ENCODE measurements at places on chromosomes 7 and 10.
A peak's percentile ranks its signal among the peaks of the same experiment; 100 is the strongest.

DNA sequence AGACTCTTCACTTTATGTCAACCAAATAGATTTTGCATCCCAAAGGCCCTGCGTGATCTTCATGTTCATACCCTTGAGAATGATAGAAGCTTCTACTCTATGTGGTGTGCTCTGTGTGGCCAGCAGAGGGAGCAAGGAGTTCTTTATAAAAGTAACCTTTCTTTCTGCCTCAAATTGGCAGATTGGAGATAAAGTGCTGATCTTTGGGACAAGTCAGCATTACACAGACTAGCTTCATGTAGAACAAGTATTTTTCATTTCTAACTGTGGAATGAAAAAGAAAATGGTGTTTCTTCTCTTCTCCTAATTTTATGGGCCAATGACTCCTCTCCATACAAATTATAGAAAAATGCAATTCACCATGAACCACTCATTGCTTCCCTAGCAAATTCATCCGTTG lies 1214.1 kb downstream of the SORCS1 start:
- peak; percentile 63 for DNase-seq

DNA sequence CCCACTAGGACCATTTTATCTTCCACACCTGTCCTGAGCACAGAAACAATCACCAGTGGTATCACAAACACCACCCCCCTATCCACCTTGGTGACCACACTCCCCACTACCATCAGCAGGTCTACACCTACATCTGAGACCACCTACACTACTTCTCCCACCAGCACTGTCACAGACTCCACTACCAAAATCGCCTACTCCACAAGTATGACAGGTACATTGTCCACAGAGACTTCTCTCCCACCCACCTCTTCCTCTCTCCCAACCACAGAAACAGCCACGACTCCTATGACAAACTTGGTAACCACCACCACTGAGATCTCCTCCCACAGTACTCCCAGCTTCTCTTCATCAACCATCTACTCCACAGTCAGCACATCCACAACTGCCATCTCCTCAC lies 3.3 kb downstream of the MUC3A start:
- DNase-seq, result no peak

DNA sequence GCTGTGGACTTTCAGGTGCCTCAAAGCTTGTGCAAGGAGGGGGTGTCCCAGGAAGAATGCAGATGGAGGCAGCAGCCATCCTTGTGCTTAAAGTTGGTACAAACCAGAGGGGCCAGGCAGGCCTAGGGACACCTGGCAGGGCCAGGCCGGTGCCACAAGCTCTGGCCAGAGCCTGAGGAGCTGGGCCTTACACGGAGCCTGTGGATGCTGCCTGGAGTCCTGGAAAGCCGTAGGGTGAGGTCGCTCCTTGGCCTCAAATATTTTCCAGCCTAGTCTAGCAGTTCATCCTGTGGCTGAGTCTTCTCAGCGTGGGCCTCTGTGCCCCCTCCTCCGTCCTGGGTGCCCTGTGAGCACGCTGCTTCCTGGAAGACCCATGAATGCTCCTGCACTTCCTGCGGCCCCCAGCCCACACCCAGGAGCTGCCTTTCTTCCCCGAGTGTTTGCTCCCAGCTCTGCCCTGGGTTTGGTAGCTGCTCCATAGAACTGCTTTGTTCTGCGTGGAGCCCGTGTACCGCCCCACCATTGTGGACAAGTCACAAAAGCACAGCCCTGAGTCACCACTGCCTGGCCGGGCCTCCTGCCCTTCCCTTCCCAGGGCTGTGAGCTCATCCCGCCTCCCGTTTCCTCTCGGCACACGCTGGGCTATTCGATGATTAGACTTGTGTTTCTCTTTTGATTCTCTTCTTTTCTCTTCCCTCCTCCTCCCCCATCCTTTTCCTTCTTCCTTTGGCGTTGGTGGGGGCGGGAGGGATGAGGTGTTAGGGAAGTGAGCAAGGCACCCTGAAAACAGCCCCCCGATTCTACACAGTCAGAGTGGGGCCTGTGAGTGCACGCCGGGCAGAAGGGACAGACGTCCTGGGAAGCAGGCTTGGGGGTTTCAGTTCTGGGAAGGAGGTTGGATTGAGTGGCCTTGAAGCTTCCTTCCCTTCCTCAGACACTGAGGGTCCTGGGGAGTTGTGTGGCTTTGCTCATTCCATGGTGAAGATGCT lies 73.2 kb upstream of the SHH start:
- DNase-seq, result peak; percentile 61

GRCh38 chr7:4230352-4230751 lies 451.7 kb upstream of the FOXK1 start:
- DNase-seq, result no peak

GRCh38 chr10:62850646-62851045 lies 34.5 kb upstream of the EGR2 start:
- DNase-seq, result no peak

DNA sequence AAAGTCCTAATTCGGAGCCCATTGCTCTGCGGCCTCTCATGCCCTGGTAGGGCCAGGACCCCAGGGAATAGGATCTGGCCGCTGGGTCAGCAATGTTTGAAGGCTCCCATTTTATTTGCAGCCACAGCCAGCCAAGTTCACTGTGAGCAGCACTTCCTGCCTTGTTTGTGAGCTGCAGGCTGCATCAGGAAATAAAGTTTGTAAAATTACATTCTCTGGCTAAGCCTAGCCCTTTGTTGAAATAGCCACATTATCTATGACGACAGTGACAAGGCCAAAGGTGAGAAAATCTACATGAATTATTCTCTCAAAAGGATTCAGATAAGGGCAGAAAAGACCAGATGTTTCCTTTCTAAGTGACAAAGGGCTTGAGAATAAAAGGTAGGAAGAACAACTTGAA lies 23.7 kb upstream of the ITGB1 start:
- DNase-seq, result peak; percentile 36

All from fibroblast of skin of scalp (primary cell).